ENCODE measurements at places on chromosomes 7 and 10.

- DNase-seq, result no peak
Observed at GRCh38 chr7:67659091-67659490, 662.5 kb downstream of the TYW1 start.

- no peak for DNase-seq
Observed at GRCh38 chr7:119281181-119281846, 991.7 kb upstream of the KCND2 start.

DNA sequence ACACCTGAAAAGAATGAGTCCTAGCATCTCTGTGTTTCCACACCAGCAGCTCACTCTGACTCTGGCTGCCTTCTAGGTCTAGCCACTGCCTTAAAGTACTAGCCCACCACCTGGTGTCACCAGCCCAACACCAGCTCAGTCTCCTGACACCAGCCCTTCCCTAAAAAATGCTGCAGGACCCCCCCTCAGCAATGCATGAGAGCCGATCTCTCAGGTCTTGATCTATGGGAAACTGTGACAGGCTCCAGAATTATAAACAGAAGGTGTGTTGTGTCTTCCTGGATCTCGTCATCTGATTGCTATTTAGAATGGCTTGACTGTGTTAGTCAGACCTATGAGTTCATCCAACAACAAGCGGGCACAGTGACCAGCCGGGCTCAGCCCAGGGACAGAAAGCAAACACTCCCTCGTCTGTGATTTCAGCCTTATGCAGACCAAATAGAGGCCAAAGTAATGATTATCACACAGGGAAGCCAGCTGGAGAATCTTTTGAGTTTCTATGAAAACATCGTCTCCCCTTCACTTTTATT lies 66.6 kb downstream of the CUBN start:
- no peak for DNase-seq

DNA sequence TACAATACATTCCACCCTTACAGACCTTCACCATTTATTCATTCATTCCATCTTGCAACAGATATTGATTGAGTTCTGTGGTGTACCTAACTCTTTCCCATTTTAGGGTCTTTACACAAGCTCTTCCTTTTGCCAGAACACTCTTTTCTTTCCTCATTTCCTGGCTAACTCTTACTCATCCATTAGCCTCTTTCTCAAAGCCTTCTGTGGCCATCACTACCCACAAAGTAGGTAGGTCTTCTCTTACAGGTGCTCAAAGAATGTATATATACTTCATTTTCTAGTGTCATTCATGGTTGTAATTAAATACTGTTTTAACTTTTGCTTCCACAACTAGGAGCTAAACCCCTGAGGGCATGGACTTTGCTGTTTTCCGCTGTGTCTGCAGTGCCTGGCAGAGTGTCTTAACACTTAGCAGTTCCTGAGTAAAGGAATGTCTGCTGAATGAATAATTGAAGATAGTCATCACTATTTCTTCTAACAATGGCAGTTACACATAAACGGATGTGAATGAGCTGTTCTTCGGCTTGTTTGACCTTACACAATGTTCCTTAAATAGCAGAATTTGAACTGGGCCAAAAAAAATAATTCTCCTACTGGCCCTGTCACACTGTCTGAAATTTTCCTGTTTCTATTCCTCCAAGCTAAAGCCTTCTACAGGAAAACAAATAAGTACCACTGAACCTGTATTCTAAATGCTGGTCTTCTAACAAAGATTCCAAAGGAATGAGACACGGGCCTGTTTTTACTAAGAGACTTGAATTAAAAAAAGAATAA lies 15.1 kb downstream of the BCAP29 start:
- no peak for DNase-seq

DNA sequence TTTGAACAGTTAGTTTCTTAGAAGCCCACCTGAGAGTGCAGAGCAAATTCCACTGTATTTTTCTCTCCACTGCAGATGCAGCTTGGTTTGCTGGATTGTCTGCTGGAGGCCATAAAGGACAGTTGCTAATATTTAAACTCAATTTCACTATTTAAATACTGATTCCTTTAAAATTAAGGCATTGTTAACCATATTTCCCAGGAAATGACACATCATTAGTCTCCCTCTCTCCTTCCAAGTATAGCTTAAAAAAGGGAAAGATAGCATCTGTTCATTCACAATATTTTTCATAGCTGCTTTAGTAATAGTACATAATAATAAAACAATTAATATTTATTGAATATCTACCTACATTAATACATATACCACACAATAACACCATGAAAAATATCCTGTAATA lies 252.9 kb downstream of the HGF start:
- no peak for DNase-seq

GRCh38 chr10:98414932-98415730 lies at the start of gene PYROXD2:
Gene PYROXD2, minus strand, starts transcription at chr10:98415182. Its CDS starts 47 bp downstream, at chr10:98415135.
- DNase-seq, result no peak

DNA sequence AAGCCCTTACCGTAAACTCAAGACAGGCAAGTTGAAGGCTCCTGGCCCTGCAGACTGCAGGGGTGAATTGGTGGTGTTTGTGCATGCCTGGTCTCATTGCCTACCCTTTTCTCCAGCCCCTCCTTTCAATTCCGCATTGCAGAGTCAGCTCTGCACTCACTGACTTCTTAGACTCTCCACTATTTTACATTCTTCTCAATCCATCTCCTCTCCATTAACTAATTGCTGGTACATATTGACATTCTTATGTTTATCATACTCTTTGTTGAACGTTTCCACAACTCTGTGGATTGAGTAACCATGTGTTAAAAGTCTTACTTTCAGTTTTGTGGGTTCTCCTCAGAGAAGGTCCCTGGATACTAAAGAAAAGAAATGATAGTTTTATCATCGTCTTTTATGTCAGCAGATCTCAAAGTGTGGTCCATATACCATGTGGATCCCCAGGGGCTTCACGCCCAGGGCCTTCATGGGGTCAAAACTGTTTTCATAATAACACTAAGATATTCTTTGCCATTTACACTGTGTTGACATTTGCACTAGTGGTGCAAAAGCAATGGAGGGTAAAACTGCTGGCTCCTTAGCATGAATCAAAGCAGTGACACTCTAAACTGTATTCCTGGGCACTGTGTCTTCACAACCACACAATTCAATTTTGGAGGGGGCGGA lies 135.4 kb upstream of the FZD1 start:
- DNase-seq, result no peak

DNA sequence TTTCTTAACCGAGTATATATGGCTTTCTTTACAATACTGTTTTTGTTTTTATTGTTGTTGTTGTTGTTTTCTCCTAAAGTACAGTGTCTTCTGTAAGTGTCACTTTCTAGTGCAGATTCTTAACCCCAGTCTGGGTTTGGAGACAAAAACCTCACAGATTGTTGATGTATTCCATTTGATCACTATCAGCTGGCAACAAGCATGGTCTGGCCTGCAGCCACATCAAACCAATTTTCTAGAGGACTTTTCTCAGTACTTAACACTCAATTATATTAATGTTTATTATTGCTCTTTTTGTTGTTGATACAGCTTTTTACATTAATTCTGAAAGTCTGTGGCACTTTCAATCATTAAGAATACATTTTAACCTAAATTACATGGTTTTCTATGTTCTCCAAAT lies 17.1 kb downstream of the LRRN3 start:
- DNase-seq, result no peak

DNA sequence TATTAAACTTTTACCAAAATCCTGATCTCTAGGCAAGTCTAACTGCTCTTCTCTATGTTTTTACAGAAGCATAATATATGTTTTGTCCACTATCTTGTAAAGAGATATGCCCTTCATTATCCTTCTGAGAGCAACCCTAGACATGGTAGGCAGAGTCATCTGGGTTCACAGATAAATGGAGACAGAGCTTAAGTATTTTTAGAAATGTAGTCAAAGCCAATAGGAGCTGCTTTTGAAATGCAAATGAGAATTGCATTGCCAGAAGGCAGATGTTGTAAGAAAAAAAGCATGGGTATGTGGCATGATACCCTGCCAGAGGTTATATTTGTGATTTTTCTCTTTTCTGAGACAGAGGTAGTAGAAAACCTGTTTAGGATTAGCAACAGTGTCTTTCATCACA lies 964.8 kb downstream of the SORCS3 start:
- no peak for DNase-seq

GRCh38 chr7:85125176-85125575 lies 61.7 kb downstream of the SEMA3D start:
- no peak for DNase-seq

- DNase-seq, result no peak
Observed at GRCh38 chr10:121521794-121522556, 76.3 kb downstream of the FGFR2 start.

DNA sequence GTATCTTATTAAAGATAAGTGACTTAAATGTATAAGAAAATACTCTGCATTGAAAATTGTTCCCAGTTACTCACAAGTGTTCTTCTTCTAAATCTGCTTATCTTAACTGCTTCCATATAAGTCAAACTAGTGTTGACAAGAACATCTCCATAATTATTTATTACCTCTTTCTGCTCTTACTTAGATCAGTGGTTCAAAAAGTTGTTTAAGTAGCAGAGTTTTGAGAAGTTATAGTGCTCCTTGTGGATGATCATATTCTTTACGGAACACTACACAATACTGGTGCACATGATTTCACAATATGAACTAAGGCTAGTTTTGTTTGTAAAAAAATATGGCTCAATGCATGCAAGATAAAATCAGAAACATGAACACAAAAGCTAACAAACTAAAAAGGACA lies 168.4 kb downstream of the SEMA3D start:
- no peak for DNase-seq

- no peak for DNase-seq
Observed at GRCh38 chr10:115706488-115707076, 566.4 kb downstream of the GFRA1 start.

GRCh38 chr7:98315318-98315993 lies 34.0 kb downstream of the BRI3 start:
- no peak for DNase-seq

DNA sequence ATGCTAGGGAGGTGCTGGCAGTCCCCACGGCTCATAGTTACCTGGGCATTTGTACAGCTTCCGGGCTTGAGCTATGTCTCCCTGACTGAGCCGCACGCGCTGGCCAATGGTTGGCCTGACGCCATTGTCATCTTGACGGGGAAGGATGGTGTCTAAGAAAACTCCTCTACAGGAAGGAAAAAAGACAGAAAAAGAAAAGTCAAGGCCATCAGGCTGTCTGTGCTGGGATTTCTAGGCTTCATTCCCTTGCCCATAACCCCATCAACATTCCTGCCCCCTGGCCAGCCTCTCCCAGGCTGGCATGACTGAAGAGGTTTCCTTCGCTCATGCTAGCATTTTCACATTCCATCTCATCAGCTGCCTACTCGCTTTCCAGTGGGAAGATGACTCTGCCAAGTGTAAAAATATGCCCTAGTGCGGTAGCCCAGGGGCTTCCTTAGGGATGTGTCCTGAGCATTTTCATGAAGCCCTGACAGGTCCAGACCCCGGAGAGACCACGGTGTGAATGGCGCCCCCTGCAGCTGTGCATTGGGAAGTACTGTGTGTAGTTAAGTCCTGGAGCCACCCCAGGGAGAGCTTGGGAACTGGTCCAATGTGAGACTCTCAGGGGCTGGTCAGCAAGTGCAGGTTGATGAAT lies 54.5 kb upstream of the OPALIN start:
- DNase-seq, result no peak

DNA sequence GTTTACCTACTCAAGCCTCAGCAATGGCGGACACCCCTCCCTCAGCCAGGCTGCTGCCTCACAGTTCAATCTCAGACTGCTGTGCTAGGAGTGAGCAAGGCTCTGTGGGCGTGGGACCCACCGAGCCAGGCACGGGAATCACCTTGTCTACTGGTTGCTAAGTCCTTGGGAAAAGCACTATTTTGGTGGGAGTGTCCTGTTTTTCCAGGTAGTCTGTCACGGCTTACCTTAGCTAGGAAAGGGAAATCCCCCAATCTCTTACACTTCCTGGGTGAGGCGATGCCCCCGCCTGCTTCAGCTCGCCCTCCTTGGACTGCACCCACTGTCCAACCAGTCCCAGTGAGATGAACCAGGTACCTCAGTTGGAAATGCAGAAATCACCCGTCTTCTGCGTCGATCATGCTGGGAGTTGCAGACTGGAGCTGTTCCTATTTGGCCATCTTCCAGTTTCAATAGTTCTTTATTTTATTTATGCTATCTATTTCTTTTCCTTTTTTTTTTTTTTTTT lies at the start of gene HYAL4:
Gene HYAL4, plus strand, starts transcription at position 458 of the 508 bp plus-strand sequence. CDS start 23,105 bp downstream, outside the sequence.
- DNase-seq, result no peak

- DNase-seq, result no peak
Observed at GRCh38 chr10:58631715-58632114, 119.0 kb downstream of the BICC1 start.

DNA sequence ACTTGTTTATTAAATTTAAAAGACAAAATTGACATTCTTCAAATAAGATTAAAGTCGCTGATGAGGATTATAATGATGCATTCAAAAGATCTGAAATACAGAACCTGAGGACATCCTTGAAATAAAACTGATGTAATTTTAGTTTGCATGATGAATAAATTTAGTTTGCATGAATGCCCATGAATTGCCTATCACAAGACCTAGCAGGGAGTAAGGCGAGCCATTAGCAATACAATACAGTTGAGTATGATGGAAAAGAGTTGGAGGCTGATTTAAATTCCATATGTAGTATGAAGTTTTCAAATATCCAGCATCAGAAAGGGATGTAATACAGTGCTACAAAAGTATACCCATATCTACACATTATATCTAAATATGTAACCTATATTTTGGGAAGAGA lies 321.3 kb downstream of the CACNA2D1 start:
- no peak for DNase-seq

- no peak for DNase-seq
Observed at GRCh38 chr7:6430271-6430940, 17.3 kb downstream of the DAGLB start.

DNA sequence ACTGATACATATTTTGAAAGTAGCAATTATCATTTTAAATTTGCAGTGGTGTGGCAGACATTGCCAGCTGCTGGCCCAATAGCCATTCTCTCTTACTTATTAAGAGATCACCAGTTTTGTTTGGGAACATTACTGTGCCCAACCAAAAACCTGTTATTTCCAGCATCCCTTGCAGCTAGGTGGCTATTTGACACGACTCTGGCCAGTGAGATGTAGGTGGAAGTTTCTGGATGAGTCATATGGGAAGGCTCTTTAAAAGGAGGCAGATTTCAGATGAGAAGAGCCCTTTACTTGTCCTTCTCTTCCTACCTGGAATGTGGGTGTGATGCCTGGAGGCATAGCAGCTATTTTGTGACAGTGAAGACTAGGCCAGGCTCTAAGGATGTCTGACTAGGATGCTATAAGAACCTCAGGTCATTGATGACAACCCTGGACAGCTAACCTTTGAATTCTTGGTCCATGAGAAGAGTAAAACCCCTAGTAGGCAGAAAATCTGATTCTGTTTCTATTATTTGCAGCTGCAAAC lies 77.9 kb downstream of the CARD11 start:
- DNase-seq, result no peak

DNA sequence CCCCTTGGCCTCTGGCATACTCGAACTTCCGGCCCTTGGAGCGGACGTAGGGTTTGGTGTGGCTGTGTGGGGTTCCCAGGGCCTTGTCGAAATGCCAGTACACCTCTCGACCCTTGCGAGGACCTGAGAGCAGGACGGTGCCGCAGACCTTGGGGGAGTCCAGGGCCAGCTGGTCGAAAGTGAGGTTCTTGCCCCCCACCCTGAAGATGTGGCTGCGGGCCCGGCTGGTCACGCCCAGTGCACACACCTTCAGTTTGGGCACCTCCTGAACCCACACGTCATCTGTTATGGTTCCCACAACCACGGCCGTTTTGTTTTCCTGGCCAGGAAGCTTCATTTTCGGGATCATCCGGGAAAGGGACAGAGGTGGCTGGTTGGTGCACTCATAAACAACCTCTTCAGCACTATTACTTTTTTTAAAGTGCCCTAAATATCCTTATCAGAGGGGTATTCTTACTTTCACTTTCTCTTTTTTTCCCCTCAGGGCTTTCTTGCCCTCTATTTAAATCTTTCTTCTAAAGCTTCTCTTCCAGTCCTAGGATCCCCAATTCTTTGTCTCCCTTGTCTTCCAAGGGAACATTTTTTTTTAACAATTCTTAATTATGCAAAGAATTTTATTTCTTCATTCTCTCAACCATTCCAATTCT lies 44.9 kb upstream of the FAM3C start:
- DNase-seq, result no peak

All from NCI-H187 treated with DMSO at 0.1 percent for 48 hours (cell line).